NCI-H146 (cell line): ENCODE measurements at places on chromosomes 7 and 10.
A peak's percentile ranks its signal among the peaks of the same experiment; 100 is the strongest.

GRCh38 chr10:132977807-132978206 lies 35.4 kb upstream of the CFAP46 start:
- DNase-seq: no peak

GRCh38 chr10:118585234-118585633 lies 10.2 kb downstream of the PRLHR start:
- no peak for DNase-seq

GRCh38 chr7:95684505-95684904 lies 87.8 kb upstream of the DYNC1I1 start:
- no peak for DNase-seq

- DNase-seq: no peak
Observed at GRCh38 chr10:112821663-112822062, 128.4 kb upstream of the TCF7L2 start.

GRCh38 chr7:71746006-71746405 lies 614.1 kb downstream of the GALNT17 start:
- DNase-seq: no peak

- no peak for DNase-seq
Observed at GRCh38 chr10:133445268-133445732, 8.4 kb upstream of the SCART1 start.

GRCh38 chr7:31307972-31308371 lies 32.6 kb downstream of the NEUROD6 start:
- DNase-seq: no peak

DNA sequence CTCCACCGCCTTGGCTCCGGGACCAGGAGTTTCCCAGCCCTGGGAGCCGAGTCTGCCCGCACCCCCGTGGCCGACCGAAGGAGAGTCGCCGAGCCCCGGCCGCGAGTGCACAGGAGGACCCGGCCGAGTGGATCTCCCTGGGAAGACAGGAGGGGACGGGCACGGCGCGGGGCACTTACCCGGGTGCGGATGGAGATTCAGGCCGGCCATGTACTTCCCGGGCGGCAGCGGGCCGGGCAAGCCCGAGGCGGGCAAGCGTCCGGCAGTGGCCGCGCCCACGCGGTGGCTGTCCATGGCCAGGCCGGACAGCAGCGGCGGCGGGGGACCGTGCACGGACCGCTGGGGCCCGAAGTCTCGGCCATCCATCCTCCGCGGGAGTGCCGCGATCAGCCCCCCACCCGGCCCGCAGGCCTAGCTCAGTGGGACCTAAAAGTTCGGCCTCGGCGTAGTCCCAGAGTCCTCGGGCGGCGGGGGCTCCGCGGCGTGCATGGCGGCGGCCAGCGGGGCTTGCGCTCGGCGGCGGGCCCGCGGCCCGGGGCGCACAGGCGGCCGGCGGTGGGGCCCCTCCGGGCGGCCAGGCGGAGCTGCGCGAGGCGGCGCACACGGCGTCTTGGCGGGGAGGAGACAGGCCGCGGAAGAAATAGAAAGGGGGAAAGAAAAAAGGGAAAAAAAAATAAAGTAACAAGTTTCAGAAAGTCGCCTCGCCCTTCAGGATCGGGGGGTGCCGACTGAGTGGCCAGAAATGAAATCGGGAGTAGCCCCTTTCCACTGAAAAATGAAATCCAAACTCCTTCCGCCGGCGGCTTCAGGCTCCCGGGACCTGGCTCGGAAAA lies 2.5 kb downstream of the TNRC18 start:
- no peak for DNase-seq

DNA sequence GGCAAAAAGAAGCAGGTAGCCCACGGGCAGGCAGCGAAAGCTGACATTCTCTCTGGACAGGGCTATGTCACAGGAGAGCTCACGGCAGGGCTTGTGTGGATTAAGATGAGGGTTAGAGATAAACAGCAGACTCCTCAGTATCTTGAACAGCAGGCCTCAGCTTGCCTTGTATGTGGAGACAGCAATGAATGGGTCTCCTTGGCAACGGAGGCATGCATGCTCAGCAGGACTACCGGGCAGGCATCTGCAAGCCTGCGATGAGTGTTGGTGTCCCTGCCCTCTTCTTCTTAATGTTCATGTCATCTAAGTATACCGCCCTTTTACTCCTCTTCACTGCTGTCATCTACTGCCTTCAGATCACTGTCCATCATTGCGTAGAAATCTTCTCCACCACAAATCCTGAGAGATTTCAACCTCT lies 81.9 kb upstream of the C1GALT1 start:
- peak; percentile 85 for DNase-seq

DNA sequence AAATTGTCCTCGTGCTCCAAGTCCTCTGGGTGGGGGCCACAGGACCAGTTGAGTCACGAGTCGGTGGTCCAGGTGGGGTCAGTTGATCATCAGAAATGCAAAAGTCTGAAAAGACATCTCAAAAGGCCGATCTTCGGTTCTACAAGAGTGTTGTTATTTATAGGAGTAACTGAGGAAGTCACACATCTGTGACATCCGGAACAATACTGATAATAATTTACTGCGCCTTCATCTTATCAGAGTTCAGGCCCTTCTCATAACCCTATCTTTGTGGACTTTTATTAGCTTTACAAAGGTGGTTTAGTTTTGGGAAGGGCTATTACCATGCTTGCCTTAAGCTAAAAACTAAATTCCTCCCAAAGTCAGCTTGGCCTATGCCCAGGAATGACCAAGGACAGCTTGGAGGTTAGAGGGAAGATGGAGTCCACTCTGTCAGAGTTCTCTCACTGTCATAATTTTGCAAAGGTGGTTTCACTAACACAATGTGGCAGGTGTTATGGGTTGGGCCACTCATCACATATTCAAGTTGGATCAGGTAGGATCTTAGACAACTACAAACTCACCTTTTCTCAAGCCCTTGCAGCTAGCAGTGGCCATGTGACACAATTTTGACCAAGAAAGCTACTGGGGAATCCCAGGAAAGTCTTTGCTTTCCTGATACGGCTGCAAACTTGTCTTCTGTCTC lies 54.7 kb upstream of the CHST3 start:
- no peak for DNase-seq

- DNase-seq: no peak
Observed at GRCh38 chr10:116126954-116127695, 145.9 kb downstream of the GFRA1 start.

GRCh38 chr10:84084342-84084741 lies 55.0 kb upstream of the GHITM start:
- DNase-seq: no peak

- DNase-seq: no peak
Observed at GRCh38 chr7:51014811-51015210, 232.1 kb upstream of the GRB10 start.

GRCh38 chr7:142637240-142637639 lies 112.0 kb upstream of the PRSS1 start:
- no peak for DNase-seq

DNA sequence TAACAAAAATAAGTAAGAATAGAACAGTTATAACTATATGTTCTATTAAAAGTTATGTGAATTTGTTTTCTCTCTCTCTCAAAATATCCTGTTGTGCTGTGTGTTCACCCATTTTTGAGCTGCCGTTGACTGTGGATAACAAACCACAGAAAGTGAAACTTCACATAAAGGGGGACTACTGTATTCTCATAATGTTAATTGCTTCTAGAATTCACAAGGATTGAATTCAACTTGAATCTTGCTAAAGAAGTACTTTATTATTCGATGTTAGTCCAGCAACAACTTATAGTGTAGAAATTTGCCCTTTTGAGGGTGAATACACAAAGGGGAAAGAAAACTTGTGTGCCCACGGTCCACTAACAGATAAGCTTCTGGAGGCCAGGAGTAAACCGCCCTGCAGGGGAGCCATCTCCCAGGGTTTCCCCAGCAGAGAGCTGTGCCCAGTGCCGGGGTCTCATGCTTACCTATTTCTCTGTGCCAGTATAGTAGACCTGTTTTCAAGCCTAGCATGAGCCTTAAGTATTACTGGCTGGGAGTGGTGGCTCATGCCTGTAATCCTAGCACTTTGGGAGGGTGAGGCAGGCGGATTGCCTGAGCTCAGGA lies 87.1 kb downstream of the KAT6B start:
- DNase-seq: no peak

- DNase-seq: no peak
Observed at GRCh38 chr10:66929375-66929774, 3.5 kb downstream of the LRRTM3 start.

DNA sequence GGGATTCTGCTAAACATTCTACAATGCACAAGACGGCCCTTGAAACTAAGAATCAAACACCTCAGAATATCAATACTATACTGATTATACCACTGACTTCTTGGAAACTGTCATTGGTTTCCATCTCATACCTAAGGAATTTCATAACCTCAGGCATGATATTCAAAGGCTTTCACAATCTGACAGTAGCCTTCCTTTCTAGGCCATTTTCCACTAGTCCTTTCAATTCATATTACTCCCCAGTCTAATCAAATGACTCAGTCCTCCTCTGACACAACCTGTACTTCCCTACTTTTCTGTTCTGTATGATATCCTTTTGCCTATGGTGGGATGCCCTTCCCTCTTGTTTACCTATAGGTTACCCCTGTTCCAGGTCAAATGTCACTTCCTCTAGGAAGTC lies 48.3 kb downstream of the CSTF2T start:
- DNase-seq: no peak

DNA sequence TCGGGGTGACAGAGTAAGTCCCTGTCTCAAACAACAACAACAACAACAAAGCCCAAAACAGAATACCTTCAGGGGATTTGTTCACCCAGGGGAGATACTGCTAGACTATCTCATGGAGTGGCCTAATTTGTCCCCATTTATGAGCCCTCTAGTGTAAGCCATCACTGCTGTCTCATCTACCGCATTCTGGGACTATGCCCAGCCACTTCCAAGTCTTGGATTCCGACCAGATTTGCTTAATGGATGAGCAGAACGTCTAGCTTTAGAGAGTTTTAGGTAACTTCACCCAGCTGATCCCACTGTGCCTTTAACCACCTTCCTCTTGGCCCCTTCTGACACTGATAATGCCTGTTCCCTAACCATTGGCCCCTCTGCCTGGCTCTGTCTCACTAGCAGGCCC lies 47.1 kb downstream of the PAPSS2 start:
- no peak for DNase-seq

DNA sequence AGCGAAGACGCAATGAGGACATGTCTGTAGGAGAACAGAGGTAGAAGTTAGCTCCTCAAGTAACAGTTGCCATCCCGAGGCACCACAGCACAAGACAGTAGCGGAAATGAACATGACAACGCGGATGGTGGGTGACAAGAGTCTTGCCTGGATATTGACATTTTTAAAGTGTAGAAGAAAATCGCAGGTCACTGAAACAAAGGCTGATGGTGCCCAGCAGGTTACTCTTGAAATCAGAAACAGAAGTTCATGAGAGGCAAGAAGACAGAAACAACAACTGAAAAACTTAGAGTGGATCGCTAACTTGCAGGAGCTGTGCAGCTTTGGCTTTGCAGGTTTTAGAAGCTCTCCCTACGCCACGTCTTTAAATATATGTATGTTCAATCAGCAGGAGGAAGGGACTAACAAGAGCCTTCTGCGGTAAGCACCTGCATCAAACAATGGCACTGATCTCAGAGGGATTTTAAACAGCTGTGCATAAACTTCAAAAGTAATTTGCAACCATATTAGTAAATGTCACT lies 1.8 kb downstream of the PRKCQ start:
- no peak for DNase-seq

DNA sequence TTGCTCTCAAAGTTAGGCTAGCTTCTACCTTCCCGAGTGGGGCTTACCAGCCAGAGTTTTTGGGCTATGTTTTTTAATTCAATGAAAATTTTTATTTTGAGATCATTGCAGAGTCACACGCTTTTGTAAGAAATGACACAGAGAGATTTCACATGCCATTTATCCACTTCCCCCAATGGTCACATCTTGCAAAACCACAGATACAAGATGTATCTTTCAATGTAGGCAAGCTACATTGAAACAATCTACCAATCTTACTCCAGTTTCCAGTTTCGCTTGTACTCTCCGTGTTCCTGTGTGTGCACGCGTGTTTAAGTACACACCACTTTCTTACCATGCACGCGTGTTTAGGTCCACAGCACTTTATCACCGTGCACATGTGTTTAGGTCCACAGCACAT lies 89.4 kb upstream of the LEP start:
- DNase-seq: no peak

- DNase-seq: no peak
Observed at GRCh38 chr7:118250860-118251494, 26.5 kb downstream of the ANKRD7 start.

GRCh38 chr10:130550952-130551674 lies 414.9 kb downstream of the GLRX3 start:
- DNase-seq: no peak

DNA sequence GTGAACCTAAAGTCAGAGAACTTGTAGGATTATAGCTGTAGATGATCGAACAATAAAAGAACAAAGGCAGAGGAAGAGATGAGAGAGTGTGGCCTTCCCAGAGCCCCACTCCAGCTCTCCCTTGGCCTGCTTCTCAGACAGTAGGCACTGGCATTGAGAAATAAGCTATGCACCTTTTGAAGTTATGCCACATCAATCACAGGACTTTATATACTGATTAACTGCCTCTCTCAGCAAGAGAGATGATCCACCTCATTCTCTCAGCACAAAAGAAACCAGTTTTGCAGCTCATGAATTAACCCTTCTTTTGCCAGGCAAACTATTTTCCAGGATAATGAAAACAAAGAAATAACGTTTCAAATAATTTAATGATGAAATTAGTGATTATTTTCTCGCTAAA lies 22.0 kb upstream of the CTTNBP2 start:
- DNase-seq: no peak

GRCh38 chr7:55527307-55527706 lies 45.0 kb downstream of the VOPP1 start:
- DNase-seq: peak; percentile 29

- DNase-seq: no peak
Observed at GRCh38 chr10:110765513-110766319, 106.0 kb upstream of the PDCD4 start.

- no peak for DNase-seq
Observed at GRCh38 chr10:93704451-93704850, 2.1 kb upstream of the FRA10AC1 start.

GRCh38 chr7:107579885-107580715 lies at the start of gene BCAP29:
Gene BCAP29, plus strand, starts transcription at chr7:107580246. Its CDS starts 527 bp downstream, at chr7:107580773.
- peak; percentile 78 for DNase-seq

- DNase-seq: no peak
Observed at GRCh38 chr7:124088590-124088989, 55.7 kb upstream of the TMEM229A start.

- DNase-seq: no peak
Observed at GRCh38 chr7:47720141-47720906, 138.4 kb upstream of the TNS3 start.

GRCh38 chr7:79329464-79329863 lies 124.0 kb downstream of the MAGI2 start:
- DNase-seq: no peak

GRCh38 chr10:7206412-7207100 lies 204.3 kb downstream of the SFMBT2 start:
- DNase-seq: no peak
